ENCODE measurements at places on chromosomes 5 and 9.

GRCh38 chr9:121082075-121082474 is 7.3 kb downstream of the CNTRL start:
- no peak for DNase-seq

- DNase-seq, result no peak
Observed at GRCh38 chr9:97562542-97562941, 61.1 kb downstream of the TMOD1 start.

DNA sequence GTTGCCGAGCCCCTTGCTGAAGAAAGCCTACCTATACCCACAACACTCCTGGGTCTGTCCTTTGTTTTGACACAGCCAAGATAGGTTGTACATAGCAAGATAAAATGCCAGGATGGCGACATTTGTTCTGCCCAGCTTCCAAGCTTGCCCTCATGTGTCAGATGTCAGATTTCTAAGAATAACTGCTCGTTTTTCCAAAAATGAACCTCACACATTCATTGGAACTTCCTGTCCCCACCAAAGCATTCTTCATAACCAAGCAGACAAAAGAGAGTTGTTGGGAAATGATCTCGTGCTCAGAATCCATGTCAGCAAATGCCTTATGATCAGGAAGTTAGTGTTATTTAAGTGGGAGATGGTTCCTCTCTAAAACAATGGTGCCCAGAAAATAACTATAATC is 210.1 kb downstream of the ZNF608 start:
- DNase-seq, result no peak

DNA sequence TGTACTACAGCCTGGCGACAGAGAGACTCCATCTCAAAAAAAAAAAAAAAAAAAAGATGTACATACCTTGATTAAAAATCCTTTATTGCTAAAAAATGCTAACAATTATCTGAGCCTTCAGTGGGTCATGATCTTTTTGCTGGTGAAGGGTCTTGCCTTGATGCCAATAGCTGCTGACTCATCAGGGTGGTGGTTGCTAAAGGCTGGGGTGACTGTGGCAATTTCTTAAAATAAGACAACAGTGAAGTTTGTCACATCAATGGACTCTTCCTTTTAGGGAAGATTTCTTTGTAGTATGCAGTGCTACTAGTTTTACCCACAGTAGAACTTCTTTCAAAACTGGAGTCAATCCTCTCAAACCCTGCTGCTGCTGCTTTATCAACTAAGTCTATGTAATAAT is 33.9 kb upstream of the OTULINL start:
- no peak for DNase-seq

GRCh38 chr5:143775258-143775657 is 36.7 kb upstream of the HMHB1 start:
- no peak for DNase-seq

GRCh38 chr5:136276946-136277345 is 84.0 kb upstream of the SMIM32 start:
- DNase-seq, result peak; percentile 4

DNA sequence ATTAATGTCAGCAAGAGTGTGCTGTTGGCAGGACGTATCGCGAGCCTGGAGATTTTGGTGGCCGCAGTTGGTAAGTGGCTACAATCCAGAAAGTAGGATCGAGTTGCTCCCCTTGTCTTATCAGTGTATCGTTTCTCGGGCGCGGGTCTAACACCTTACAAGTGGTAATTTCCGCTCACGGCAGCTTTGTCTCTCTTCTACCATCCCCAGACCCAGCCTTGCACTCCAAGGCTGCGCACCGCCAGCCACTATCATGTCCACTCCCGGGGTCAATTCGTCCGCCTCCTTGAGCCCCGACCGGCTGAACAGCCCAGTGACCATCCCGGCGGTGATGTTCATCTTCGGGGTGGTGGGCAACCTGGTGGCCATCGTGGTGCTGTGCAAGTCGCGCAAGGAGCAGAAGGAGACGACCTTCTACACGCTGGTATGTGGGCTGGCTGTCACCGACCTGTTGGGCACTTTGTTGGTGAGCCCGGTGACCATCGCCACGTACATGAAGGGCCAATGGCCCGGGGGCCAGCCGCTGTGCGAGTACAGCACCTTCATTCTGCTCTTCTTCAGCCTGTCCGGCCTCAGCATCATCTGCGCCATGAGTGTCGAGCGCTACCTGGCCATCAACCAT is 1.1 kb downstream of the PTGER4 start:
- DNase-seq, result no peak

GRCh38 chr9:97900738-97901565 is 21.3 kb downstream of the TRMO start:
- peak; percentile 5 for DNase-seq

DNA sequence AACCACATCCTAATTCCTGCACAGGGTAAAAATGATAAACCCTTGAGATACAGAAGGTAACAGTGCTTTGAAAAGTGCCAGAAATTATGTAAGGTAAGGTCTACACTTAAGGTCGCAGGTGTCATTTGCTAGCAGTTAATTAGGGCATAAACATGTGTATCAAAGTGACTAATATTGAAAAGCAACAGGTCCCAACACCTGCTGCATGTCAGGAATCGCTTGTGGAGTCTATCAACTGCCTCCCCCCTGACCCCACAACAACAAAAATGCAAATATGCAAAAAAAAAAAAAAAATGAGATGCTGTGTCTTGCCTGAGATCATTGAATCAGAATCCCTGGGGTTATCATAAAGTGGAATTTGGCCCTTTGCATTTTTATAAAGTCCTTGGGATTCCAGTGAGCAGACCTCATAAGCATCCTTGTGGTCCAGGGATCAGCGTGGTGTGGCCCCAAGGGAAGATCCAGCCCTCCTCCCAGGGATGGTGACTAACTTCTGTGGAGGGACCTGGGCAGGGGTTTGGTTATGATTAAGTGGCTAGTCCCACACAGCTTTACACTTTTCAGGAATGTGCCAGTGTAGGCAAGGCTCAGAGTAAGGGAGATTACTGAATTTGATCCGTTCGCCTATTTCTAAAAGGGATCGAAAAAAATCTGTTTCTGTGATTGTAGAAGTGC is 92.5 kb upstream of the TNFSF8 start:
- DNase-seq, result no peak

DNA sequence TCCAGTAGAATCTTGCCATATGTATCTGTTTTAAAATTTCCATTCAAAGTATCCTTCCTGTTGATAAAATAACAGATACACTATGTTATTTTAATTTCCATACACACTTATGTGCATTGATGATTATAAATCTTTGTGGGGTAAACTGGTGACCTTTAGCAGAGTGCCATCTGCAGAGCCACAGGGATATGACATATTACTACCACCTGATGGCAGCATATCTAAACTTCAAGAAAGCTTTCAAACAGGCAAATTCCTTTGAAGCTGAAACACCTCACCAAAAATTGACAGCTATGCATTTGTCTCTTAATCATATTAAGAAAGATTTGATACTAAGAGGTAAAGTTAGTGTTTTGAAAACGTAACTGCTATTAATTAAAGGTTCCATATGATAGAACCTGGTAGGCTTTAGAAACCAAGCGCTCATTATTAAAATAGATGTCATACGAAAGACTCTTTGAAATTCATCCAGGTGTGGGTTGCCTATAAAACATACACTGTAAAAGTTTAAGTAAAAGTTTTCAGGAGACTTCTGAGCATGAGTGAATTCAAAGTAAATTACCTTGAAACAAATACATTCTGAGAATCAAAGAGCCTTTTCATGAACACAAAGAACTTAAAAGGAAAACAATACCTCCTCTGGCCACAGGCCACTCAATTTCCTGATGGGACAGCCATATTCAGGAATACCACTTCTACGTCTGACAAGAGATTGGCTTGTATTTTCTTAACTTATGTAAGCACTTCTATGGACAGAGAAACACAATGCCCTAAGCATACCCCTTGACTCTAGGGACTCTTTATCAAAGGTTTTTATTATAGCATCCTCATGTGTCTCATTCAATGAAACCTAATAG is 93.3 kb downstream of the KIAA0825 start:
- DNase-seq, result peak; percentile 18

GRCh38 chr9:134560654-134561053 is 80.9 kb upstream of the COL5A1 start:
- DNase-seq, result no peak

DNA sequence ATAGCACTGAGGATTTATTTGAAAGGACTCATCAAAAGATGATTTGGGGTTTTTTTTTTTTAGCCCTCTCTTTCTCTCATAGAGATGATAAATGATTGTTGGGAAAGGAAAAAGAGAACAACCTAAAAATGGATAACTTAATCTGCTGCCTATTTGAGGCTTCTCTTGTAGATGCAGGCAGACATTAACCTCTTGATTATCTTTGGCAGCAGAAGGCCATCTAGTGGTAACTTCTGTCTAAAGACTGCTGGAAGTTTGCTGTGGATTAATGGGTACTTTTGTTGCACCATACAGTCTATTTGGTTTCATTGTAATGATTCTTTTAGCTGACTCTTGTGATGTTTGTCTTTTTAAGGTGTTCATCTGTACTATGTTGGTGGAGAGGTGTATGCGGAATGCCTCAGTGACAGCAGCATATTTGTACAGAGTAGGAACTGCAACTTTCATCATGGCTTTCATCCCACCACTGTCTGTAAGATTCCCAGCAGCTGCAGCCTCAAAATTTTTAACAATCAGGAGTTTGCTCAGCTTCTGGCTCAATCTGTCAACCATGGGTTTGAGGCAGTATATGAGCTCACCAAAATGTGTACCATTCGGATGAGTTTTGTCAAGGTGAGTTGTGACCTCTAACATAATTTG is 18.8 kb downstream of the SMIM32 start:
- peak; percentile 18 for DNase-seq

- DNase-seq, result no peak
Observed at GRCh38 chr9:110179734-110180133, 28.2 kb downstream of the C9orf152 start.

DNA sequence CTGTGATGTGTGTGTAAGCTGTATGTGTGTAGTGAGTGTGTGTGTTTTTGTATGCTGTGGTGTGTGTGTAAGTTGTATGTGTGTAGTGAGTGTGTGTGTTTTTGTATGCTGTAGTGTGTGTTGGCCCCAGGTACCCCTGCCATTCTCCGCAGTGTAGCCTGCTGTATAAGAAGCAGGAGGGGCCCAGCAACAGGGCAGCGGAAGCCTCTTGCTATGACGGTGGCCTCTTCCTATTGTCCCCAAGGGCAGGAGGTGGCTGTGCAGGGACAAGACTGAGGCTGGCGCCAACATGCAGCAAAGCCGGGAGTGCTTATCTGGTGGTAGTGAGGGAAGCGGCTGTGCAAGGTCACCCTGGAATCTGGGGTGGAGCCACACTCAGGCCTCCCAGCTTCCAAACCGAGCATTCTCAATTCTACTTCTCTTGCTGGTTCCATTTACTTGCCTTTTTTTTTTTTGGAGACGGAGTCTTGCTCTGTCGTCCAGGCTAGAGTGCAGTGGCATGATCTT is 5.1 kb downstream of the SPAAR start:
- no peak for DNase-seq

Data from NCI-H1092 treated with DMSO at 0.1 percent for 48 hours (cell line).